Chondrocyte (in vitro differentiated cells): ENCODE measurements at places on chromosomes 13 and 19. TPM values are rescaled to one million over a fixed set of nuclear protein-coding genes. Genes with fewer than 3 reads are reported as not detected.

DNA sequence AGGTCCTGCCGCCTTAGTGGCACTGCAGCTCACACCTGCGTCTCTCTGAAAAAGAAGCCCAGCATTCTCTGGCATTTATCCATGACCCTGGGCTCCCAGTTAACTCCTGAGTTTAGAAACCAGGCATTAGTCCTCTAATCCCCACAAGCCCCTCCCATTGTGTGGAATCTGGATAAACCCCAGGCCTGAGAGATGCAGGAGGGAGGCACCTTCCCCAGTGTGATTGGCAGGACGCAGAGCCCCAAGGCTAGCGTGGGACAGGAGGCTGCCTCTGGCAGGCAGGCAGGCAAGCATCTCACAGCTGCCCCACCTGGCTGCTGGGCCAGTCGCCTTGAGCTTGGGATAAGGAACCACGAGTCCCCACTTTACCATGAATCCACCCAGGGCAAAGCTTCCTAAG, 11.0 kb upstream of the SERPINE3 start:
- DNase-seq = no peak

GRCh38 chr19:290372-291005, 714 bp downstream of the PLPP2 start:
- DNase-seq = no peak

GRCh38 chr13:98221234-98221633, 44.2 kb upstream of the RNF113B start:
- DNase-seq = no peak

- no peak for DNase-seq
These were observed 853.2 kb downstream of the UQCRFS1 start for GRCh38 chr19:28359431-28360414.

STK24 gene
- total RNA-seq = 98.2 to 105 TPM (median 100 TPM) in 3 replicates

TEKTIP1 gene
- 0.35 to 0.65 TPM (median 0.56 TPM) in 3 replicates for total RNA-seq
